ENCODE measurements at places on chromosomes 6 and 20.

GRCh38 chr6:155196911-155197310 lies 66.9 kb upstream of the CLDN20 start:
- DNase-seq: no peak
- H3K27ac ChIP-seq: peak overlapping the region; percentile 94
- peaks cover 23% of the 10 kb centered on the region for H3K4me1 ChIP-seq
- no peaks in the 10 kb centered on the region for H3K36me3 ChIP-seq
- no peaks in the 10 kb centered on the region for H3K27me3 ChIP-seq
- H3K4me3 ChIP-seq: no peak overlapping the region

DNA sequence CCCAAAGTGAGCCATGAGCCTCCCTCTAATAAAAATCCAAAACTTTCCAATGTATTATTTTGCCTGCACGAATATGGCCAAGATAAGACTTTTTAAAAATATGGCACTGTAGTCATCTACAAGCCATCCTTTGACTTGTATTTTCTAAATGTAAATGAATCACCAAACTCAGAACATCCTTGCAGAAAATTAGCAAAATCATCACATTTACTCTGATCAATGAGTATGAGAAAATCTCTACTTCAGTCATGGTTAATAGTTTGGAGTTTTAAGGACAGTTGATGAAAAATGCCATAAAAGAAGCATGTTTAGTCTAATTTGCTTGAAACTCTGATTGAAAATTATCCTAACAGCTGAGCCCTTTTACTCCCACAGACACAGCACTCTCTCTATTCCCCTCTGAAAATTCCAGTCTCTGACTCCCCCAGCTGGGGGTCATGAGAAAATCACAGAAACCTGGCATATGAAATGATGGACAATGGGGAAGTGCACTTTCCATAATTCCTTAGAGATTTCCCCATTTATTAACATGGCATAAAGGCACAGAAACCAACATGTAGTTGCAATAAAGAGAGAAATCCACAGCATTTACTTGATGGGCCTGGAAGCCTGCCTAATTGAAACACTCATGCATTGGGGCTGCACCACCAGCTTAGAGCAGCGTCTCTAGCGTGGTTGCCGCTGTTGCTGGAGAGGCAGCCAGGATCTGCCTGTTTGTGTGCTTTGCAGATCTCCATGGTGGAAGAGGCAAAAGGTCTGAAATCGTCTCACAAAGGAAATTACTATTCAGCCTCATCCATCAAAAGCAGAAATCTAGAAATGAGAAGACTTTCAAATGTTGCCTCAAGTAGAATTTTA lies 214.0 kb downstream of the WDR27 start:
- H3K36me3 ChIP-seq: no peaks in the 10 kb centered on the region
- H3K4me3 ChIP-seq: no peak overlapping the region
- no peaks in the 10 kb centered on the region for H3K4me1 ChIP-seq

GRCh38 chr20:843912-844311 lies 10.4 kb downstream of the FAM110A start:
- no peak for DNase-seq
- H3K27ac ChIP-seq: no peak overlapping the region
- H3K27me3 ChIP-seq: no peaks in the 10 kb centered on the region
- H3K36me3 ChIP-seq: peaks cover 3% of the 10 kb centered on the region
- peaks cover 8% of the 10 kb centered on the region for H3K4me1 ChIP-seq

GRCh38 chr6:84560436-84561390 lies 203.7 kb downstream of the TBX18 start:
- H3K36me3 ChIP-seq: no peaks in the 10 kb centered on the region
- no peak for DNase-seq
- no peaks in the 10 kb centered on the region for H3K27me3 ChIP-seq
- H3K4me1 ChIP-seq: no peaks in the 10 kb centered on the region

- no peak overlapping the region for H3K4me3 ChIP-seq
- no peak for DNase-seq
- no peaks in the 10 kb centered on the region for H3K4me1 ChIP-seq
- no peaks in the 10 kb centered on the region for H3K27me3 ChIP-seq
- no peaks in the 10 kb centered on the region for H3K36me3 ChIP-seq
Measured at GRCh38 chr20:20192366-20192765, 140.0 kb downstream of the CFAP61 start.

DNA sequence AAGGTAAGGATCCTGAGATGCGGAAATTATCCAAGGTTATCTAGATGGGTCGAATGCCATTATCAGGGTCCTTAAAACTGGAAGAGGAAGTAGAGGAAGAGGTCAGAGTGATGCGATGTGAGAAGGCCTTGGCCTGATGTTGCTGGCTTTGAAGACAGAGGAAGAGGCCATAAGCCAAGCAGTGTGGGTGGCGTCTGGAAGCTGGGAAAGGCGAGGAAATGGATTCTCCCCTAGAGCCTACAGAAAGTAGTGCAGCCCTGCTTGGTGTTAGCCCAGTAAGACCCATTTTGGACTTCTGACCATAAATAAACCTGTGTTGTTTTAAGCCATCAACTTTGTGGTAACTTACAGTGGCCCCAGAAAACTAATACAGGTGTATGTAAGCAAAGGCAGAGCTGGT lies 2.0 kb downstream of the SRXN1 start:
- H3K36me3 ChIP-seq: peaks cover 5% of the 10 kb centered on the region
- no peak for DNase-seq
- H3K27ac ChIP-seq: no peak overlapping the region
- no peak overlapping the region for H3K4me3 ChIP-seq
- H3K4me1 ChIP-seq: peaks cover 21% of the 10 kb centered on the region
- H3K27me3 ChIP-seq: no peaks in the 10 kb centered on the region

Measured in Panc1 (cell line).